ENCODE measurements at places on chromosomes 3 and 15.
A peak's percentile ranks its signal among the peaks of the same experiment; 100 is the strongest.

- DNase-seq = no peak
These were observed 185.1 kb upstream of the SLCO3A1 start for GRCh38 chr15:91668370-91668769.

DNA sequence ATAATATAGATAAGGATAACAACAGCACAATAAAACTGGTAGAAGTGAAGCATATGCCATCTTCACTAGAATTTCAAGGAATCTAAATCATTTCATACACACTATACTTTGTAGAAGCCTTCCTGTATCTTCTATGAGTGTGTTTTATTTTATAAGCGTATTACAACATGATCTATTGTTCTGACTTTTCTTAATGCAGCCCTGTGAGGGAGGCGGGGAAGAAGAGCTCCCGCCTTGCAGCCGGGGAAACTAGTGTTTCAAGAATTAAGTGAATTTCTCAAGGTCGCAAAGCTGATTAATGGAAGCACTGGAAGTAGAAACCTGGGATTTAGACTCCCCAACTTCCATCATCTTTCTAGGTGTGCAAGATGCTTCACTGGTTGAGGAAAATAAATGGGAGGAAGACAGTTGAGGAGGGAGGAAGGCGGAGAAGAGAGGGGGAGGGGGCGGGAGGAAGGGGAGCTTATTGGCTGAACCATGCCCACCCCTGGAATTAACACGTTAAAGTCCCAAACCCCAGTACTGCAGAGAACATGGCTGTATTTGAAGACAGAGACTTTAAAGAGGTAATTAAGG is 32.9 kb downstream of the VGLL4 start:
- no peak for DNase-seq

DNA sequence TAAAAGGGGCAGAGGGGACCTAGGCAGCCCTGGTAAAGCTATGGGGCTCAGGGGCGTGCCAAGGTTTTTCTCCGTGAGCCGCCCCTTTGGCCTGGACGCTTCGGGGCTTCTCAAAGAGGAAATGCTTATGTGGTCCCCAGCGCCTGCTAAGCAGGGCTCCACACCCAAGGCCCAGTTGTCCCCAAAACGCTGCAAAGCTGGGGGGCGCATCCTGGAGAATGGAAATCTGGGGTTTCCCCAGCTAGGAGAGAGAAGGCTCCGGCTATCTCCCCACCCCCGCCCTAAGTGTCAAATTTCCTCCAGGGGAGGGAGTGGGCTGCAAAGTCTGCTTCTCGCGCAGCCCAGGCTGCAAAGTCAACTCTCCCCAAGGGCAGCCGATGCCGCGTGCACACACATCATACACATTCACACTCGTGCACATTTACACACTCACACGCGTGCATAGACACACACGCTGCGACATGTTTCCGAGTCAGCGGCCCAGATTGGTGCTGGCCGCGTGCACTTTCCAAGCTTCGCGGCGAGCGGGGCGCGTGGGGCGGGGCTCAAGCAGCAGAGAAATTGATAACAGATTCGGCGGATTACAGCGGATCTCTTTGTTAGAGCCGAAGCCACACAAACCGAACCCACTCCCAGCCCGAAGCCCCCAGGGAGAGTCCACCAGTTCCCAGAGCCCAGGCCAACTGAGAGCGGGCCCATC is 4.5 kb downstream of the WNT5A start:
- no peak for DNase-seq

DNA sequence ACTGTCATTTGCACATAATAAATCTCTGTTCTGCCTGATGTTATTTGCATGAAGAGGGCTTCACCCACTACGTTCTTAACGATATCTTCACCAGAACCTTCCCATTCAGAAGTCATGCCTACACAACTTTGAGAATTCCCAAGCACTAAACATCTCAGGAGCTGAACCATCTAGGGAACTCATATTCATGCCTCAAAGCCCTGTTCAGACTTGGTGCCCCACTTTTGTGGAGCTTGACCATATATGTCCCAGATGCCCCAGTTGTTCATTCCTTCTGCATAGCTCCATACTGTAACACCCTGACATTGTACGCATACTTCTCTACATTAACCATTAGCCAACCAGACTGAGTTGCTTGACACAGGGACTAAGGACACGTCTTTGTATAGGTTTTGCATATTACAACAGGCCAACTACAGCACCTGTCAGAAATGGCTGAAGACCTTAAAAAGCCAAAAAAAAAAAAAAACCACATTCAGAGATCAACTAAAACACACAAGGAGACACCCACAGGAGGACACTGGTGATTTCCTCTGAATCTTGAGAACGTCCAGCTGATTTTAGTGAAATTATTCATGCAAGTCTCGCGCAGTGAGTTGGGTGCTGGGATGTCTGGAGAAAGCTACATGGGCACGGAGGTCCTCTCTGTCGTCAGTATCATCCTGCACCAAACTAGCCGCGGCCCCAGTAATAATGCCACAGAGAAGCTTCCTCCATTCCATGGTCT is 141.4 kb downstream of the FOXP1 start:
- DNase-seq = peak; percentile 31

GRCh38 chr3:185335799-185336198 is 27.1 kb upstream of the MAP3K13 start:
- DNase-seq = no peak

GRCh38 chr15:82613747-82614146 is 33.4 kb downstream of the CPEB1 start:
- no peak for DNase-seq

- no peak for DNase-seq
These were observed 109.1 kb downstream of the UBE3A start for GRCh38 chr15:25329696-25330095.

DNA sequence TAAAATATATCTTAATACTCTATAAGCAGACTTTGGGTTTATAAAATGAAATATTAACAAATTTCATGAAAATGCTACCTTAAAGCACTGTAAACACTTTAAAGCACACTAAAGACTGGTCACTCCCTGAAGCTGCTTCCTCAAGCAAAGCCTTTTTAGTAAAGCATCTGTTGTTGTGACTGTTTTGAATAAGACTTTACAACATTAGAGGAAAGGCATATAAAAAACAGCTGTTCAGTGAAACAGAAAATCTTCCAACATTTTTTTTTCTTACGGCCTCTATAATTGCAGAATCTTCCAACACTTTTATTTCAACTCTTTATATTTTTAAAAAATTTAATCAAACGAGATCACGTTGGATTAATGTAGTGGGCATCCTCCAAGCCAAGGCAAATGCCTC is 48.1 kb downstream of the GRK7 start:
- no peak for DNase-seq

DNA sequence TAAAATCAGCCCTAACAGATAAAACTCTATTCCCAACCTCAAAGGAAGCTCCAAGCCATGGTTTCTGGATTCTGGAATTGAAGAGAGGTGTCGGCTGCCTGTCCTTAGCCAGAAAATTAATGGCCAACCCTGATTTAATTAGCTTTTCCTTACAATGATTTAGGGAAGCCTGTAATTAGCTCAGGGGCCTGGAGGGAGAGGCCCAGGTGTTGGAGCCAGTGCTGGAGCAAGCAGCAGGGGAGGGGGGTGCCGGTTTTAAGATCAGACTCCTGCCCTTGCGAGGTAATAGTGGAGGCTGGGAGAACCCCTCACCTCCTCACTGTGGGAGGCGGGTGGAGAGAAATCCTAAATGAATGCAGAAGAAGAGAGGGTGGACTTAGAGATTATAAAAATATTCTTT is 14.7 kb upstream of the ATP2B2 start:
- no peak for DNase-seq

GRCh38 chr15:60635507-60636352 is 156.8 kb upstream of the ICE2 start:
- DNase-seq = no peak

- DNase-seq = no peak
These were observed 177.8 kb downstream of the SERPINI1 start for GRCh38 chr3:167913219-167913835.

DNA sequence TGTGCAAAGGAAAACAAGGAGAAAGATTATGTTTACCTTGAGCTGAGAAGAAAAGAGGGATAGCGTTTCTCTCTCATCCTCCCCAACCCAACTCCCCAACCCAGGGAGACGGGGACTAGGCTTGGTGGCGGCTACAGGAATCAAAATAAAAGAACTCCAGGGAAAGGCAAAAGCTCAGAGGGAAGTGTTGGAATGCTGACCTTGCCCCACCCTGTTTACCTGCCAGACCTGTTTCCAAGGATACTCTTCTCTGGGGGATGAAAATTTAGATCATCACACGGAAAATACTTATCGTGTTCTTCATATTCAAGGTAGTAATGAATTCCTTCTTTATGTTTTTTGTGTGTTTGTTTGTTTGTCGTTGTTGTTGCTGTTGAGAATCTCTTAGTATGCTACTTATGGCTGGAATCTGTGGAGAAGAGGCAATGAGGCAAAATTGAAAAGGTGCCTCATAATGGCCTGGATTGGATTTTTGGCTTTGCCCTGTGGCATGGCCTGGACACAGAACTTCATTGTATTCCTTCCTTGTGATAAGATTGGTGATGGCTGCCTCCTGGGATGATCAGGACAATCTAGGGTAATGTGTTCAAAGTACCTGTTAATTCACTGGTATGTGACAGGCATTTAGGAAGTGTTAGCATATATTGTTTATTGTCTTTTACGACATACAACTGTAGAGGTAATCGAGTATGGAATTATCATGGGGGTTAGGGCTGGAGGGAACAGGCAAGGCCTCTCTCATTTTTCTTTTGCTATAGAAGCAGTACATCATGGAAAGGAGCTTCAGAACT is 11.1 kb upstream of the TPRG1 start:
- DNase-seq = no peak

DNA sequence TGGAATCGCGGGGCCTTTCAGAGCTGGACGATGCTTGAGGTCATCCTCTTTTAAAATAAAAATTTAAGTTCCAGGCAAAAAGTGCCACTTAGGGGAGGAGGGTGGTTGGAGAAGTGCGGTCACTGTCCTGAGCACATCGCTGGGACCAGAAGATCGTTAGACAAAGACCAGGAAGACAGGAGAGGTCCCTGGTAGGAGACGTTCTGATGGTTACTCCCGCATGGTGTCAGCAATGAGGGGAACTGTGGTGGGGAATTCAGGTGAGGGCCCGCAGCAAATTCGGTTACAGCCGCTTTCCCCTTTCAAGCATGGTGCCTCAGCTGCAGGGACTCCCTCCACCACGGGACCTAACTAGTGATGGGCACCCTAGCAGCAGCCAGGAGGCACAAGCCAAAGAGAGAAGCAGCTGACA is 1.0 kb upstream of the ISY1 start:
- DNase-seq = peak; percentile 20

DNA sequence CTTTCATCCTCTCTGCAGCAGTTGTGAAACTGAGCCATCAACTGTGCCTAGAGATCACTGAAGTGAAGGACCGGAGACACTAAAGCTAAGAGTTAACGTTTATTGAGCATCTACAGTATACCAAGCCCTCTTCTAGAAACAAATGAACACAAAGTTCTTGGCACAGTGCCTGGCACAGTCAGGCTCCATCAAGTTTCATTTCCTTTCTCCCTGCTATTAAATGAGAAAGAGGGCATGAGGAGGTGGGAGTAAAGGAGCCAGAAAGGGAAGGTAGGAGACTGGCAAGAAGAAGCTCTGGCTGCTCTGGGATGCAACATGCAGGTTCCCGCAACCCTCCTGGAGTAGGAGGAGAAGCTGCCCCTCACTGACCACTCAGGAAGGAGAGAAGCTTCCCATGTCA is 30.6 kb downstream of the CYP19A1 start:
- no peak for DNase-seq

DNA sequence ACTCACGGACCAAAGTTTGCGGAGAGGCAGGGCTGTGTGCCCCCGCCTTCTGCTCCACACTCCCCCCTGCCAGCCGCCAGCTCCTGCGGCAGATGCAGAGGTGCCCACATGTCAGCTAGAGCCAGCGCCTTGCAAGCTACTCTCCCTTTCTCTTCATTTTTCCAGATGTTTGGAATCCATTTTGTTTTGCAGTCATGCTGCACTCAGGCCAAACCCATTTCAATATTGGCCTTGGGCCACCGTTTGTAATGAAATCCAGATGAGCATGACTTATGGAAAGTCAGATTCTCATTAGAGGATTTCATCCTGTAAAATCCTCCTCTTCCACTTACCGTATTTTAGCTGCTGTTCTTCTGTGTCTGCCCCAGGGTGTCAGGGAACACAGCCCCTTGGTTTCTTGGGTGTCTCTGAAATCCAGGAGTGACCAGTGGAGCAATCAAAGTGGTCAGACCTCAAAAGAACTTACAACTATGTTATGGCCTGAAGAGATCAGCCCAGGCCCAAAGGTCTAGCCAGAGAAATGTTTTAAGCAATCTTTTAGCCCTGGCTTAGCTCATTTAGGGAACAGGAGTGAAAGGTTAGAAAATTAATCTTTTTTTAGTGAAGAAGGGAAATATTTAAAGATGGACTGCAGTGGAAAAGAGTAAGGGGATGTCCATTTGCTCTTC is 65.8 kb downstream of the AAGAB start:
- DNase-seq = no peak

DNA sequence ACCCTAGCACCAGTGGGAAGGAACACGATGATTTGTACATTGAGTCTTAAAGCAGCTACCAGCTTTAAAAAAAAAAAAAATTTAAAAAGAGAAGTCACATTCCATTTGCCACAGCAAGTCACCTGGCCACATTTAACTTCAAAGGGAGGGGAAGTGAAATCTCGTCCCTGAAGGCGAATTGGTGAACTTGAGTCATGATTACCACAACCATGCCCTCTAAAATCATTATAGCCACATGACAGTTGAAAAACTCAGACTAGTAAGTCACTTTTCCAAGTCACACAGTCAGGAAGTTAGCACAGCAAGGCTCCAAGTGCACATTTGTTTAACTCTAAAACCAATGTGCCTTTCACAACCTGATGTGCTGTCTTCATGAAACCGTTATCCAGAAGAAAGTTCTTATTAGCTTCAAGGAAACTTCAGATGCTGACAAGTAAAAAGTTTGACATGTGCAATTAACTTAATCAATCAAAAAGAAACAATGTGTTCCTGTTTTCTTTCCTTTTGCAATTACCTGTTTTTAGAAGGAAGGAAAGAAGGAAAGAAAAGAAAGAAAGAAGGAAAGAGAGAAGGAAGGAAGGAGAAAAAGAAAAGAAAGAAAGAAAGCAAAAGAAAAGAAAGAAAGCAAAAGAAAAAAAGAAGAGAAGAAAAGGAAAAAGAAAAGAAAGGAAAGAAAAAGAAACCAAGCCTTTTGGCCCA is 8.3 kb upstream of the THSD4 start:
- DNase-seq = no peak

GRCh38 chr3:192061426-192061825 is 600.5 kb downstream of the PYDC2 start:
- no peak for DNase-seq

DNA sequence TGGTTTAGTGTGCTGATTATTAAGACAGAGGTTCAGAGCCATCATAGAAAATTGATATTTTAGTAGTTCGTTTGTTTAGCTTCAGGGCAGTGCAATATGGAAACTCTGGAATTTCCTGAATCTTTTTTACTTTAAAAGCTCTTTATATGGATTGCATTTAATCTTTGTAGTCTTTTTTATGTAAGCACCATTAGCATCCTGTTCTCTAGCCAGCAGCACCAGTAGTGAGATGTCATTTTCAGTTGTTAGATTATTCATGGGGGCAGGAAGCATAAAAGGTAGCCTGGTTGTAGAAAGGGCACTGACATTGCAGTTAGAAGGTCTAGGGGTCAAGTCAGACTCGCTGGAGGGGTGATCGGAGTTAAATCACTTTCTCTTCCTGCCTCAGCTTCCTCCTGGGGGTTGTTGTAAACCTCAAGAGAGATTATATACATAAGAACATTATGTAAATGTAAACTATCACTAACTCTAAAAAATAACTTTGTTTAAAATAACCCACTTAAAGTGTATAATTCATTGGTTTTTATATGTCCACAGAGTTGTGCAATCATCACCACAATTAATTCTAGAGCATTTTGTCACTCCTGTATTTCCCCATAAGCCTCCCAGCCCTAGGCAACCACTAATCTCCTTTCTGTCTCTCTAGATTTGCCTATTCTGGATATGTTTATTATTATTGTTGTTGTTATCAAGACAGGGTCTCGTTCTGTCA is 31.4 kb upstream of the ITPKA start:
- no peak for DNase-seq
